ENCODE measurements at places on chromosomes 1 and 21.

- DNase-seq, result no peak
Measured at GRCh38 chr1:56929492-56929891, 36.3 kb downstream of the C8B start.

GRCh38 chr1:65694126-65694525, 98.6 kb upstream of the PDE4B start:
- DNase-seq, result no peak

DNA sequence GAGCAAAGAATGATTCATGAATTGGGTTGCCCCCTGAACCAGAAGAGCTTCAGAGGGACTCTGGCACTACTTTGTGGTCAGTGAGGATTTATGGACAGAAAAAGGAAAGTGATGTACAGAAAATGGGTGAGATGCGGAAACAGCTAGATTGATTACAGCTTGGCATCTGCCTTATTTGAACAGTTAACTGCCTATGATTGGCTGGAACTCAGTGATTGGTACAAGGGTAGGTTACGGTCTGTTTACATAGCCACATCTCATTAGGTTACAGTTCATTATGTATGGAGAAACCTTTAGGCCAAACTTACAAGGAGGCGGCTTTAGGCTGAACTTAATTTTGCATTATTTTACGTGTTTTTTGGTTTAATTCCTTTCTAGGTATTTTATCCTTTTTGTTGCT, 29.0 kb upstream of the RHOU start:
- DNase-seq, result no peak

GRCh38 chr21:38768471-38769063, 37.2 kb upstream of the ETS2 start:
- DNase-seq, result peak; percentile 53

DNA sequence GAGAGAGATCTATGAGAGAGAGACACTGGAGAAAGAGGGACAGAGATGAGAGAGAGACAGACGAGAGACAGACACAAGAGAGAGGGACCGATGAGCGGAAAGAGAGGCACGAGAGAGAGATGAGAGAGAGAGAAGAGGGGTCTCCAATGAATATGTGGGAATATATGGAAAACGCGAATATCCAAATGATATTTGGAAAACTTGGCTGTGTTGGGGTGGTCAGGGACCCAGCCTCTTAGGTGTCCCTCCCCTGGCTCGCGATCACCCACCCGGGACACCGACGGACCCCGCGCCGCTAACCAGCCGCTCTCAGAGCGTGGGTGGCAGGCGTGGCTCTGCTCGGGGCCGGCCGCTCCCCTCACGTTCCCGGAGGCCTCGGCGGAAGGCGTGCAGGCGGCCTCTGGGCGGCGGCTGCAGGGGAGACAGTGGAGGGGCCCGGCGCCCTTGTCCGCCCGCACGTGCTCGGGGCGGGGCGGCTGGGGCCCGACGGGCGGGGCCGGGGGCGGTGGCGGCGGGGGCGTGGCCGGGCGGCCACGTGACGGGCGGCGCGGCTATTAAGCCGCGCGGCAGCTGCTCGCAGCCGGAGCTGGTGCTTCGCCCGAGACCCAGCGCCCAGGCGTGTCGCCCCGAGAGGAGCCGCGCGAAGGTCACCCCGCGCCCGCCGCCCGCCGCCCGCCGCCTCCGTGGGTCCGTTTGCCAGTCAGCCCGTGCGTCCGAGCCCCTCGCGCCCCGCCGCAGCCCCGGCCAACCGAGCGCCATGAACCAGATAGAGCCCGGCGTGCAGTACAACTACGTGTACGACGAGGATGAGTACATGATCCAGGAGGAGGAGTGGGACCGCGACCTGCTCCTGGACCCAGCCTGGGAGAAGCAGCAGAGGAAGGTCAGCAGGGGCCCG, at the start of gene ACTN2:
ACTN2 (plus strand) TSS at position 583 of the 898 bp plus-strand sequence; CDS start at position 758, 175 bp downstream.
- DNase-seq, result peak; percentile 56

DNA sequence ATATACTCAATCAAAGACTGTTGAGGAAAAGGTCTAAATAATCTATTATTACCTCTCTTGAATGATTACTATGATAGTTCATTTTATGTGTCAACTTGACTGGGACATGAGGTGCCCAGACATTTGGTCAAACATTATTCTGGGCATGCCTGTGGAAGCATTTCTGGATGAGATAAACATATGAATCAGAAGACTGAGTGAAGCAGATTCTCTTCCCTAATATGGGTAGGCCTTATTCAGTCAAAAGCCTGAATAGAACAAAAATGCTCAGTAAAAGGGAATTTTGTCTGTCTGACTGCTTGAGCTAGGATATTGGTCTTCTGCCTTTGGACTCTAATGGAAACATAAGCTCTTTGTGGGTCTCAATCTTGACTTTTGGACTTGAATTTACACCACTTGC, 73.3 kb upstream of the SOX13 start:
- no peak for DNase-seq

- no peak for DNase-seq
Measured at GRCh38 chr1:186234976-186235686, 139.9 kb downstream of the TPR start.

- no peak for DNase-seq
Measured at GRCh38 chr21:37363936-37364335, 2.6 kb upstream of the DYRK1A start.

DNA sequence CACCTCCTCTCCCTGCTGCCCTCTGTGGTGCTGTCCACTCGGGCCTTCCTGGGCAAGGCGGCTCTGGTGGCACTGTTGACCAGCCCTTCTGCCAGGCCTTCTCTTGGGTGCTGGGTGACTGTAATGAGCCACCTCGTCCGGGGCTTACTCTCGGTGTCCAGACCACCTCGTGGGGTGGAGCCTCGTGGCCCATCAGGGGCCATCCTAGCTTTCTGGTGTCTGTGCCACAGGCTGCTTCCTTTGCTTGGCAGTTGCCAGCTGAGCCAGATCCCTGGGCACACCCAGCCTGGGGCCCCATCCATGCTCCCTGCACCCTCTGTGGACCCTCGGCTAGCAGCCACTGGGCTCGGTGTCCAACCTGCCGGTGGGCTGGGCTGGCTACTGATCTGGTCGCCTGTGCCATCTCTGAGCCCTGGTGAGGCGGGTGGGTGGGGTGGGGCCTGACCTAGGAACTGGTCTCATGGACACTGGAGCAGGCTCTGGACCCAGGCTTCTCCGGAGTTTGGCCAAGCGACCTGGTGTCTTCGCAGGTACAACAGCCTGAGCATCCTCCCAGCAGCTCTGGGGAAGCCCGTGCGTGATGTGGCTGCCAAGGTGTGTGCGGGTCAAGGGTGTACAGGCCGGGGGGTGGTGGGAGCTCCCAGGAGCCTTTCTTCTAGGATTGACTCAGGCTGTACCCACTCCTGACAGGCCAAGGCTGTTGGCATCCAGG, 1.4 kb downstream of the PRXL2B start:
- no peak for DNase-seq

GRCh38 chr1:183306317-183307042, 111.7 kb downstream of the NMNAT2 start:
- DNase-seq, result no peak

GRCh38 chr21:28458446-28458845, 534.2 kb downstream of the LTN1 start:
- no peak for DNase-seq

DNA sequence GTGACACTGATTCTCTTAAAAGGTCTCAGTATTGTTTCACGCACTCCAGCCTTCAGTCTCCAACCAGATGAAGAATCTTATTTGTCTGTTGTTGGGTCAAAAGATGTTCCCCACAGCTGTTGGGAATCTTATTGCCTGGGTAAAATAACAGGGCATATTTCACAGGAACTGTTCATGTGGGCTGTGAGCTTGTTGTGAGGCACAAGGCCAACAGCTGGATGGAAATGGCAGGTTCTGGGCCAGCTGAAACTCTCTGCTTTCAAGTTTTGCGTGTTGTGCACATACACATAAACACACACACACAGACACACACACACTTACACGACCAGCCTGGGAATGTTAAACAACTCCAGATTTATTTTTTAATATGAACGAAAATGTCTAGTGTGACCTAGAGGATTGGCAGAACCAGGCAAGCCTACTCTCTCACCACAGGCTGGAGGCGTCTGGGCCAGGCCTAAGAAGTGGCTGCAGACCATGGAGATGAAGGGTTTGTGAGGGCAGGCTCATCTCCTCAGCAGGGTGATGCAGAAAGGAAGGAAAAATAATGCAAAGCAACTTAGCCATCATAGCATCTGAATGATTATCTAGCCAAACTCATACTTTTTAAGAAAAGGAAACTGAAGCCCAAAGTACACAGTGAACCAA, 357.0 kb downstream of the TTLL7 start:
- DNase-seq, result no peak

- DNase-seq, result no peak
Measured at GRCh38 chr21:36583591-36583990, 103.7 kb upstream of the CLDN14 start.

DNA sequence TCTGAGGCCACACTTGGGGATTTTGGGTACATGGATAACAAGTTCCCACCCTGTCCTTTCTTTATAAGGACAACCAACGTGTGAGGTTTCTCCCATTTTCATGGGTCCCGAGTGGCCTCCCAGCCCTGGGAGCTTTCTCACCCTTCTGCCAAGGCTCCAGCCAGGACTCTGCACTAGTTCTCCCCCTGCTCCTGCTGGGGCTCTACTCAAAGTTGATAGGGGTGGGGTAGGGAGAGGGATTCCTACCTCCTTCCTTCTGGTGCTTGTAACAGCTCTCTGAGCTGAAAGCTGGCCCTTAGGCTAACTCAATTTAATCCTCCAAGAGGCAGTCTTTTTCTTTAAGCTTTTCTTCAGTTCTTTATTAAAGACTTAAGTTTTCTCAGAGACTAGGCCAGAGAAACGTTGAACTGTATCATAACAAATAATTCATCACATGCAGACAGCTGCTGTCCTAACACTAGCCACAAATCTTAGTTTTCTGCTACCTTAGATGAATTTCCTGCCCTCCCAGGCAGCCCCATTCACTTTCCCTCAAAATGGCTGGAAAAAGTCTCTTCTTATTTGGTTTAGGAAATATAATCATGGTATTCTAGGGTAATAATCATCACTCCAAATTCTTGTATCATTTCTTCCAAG, 22.4 kb upstream of the DR1 start:
- no peak for DNase-seq

- DNase-seq, result no peak
Measured at GRCh38 chr1:53576866-53577760, 117.9 kb downstream of the DMRTB1 start.

- DNase-seq, result no peak
Measured at GRCh38 chr1:224506141-224506814, 71.7 kb upstream of the WDR26 start.

DNA sequence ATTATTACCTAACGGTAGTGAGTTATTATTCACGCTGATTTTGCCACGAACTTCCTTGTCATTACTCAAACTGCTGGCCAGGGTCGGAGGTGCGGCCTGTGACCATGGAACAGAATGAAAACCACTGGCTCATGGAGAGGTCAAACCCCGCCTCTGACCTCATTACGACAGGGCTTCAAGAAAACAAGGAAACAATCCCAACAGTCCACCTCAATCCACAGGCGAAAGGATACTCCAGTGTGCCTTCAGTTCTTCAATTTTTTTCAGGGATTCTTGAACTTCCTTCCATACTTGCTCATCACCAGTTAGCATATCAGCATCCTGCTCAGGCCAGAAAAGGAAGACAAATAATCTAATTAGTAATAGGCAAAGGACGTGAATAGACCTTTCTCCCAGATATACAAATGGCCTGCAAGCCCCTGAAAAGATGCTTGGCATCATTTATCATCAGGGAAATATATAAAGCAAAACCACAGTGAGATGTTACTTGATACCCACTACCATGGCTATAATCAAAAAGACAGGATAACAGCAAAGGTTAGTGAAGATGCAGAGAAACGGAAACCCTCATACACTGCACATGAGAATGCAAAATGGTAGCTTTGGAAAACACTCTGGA, 643.4 kb downstream of the SMYD3 start:
- no peak for DNase-seq

GRCh38 chr1:6591222-6591621, 11.4 kb downstream of the ZBTB48 start:
- no peak for DNase-seq

GRCh38 chr1:94012708-94013366, 103.6 kb upstream of the GCLM start:
- DNase-seq, result no peak

GRCh38 chr1:76289692-76290091, 215.1 kb downstream of the ST6GALNAC3 start:
- DNase-seq, result no peak

DNA sequence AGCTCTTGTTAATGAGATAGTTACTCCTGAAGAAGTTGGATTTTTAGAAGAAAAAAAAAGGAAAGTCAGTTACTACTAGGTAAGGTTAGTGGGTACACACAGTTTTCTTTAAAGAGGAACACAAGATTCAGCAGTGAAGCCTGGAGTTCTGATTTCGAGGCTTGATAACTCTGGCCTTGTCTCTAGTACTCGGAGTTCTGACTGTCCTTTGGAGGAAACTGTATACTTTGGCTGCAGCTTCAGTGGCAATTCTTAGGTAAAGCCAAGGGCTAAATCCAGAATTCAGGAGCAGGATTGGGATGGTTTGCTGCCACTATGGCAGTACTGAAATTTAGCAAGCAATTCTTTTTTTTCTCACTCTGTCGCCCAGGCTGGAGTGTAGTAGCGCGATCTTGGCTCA, 9.2 kb downstream of the ACADM start:
- no peak for DNase-seq

GRCh38 chr1:9291914-9292360, 757 bp upstream of the SPSB1 start:
- no peak for DNase-seq

GRCh38 chr1:15557594-15557993, 27.3 kb downstream of the AGMAT start:
- DNase-seq, result no peak

DNA sequence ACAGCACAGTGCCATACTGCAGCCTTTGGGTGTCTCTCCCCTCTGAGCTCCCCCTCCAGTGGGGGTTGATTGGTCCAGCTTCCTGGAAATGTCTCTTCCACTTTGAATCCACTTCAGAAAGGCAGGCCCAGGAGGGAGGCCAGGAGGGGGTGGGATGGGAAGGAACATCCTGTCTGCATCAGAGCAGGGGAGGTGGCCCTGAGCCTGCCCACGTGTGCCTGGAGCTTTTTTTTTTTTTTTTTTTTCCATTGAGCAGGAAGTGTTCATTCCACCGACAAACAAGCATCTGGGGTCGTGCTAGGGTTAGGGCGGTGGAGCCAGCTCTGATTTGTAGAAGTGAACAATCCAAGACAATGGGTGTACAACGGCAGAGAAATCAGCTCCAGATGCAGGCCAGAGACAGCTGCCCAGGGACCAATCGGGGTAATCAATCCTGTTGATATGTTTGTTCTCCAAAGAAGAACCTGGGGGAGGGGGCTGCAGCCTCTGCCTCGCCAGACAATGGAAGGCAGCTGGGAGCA, 93.3 kb downstream of the SSBP3 start:
- no peak for DNase-seq

- DNase-seq, result no peak
Measured at GRCh38 chr1:245019910-245020486, 134.8 kb upstream of the KIF26B start.

- DNase-seq, result no peak
Measured at GRCh38 chr1:32917521-32917920, 16.3 kb upstream of the TMEM54 start.

DNA sequence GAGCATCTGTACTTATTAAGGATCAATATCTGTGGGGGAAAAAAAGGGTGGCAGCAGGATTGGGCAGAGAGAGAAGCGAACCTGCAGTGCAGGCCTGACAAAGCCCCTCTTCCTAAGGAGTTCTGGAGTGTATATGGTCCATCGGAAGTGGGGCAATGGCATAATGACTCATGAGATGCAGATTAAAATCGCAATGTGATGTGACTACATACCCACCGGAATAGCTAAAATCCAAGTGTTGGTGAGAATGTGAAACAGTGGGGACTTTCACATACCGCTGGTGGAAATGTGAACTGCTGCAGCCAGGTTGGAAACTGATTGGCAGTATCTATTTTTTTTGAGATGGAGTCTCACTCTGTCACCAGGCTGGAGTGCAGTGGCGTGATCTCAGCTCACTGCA, 8.2 kb upstream of the CREG1 start:
- no peak for DNase-seq
